Nucleus accumbens (tissue), 56 donors: ENCODE measurements at places on chromosomes 3 and 15.
A peak's percentile ranks its signal among the peaks of the same experiment; 100 is the strongest.

- no peak for DNase-seq
These were observed 363.4 kb downstream of the LRTM1 start for GRCh38 chr3:54564374-54564925.

DNA sequence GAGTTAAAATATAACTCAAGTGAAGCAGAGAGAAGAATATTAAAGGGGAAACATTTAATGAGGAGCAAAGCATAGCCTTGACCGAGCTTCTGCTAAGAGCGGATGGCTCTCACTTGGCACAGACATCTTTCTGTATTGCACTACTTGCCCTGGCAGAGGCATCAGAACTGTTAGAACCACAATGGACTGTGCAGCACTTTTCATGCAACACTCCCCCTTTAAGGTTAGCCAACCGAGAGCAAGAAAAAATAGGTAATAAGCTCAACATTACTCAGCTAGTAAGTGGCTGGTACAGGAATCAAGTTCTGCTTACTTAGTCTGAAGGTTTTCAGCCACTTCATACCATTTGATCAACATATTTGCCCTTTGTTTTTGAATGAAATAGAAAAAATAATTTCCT is 33.7 kb downstream of the CRTC3 start:
- DNase-seq: no peak

DNA sequence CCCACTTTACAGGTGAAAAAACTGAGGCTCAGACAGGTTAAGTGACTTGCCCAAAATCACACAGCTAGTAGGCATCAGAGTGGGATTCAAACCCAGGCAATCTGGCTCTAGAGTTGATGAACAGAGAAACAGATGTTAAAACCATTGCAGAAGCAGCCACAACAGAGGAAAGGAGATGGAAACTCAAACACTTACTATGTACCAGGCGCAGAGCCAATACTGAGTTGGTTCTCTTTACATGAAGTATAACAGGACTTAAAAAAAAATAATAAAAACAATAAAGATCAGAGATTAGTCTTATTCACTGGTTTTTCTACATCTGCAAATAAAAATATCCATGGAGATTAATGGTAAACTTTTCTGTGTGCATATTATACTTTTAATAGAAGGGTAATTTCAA is 84.9 kb upstream of the SPATA12 start:
- no peak for DNase-seq

GRCh38 chr15:89243046-89243690 is 611 bp upstream of the FANCI start:
- DNase-seq: no peak

GRCh38 chr3:63364910-63365309 is 86.8 kb downstream of the SYNPR start:
- DNase-seq: no peak

GRCh38 chr15:91965501-91966193 is 112.1 kb downstream of the SLCO3A1 start:
- DNase-seq: peak; percentile 27

GRCh38 chr3:32428092-32429068 is 36.7 kb downstream of the CMTM7 start:
- no peak for DNase-seq

DNA sequence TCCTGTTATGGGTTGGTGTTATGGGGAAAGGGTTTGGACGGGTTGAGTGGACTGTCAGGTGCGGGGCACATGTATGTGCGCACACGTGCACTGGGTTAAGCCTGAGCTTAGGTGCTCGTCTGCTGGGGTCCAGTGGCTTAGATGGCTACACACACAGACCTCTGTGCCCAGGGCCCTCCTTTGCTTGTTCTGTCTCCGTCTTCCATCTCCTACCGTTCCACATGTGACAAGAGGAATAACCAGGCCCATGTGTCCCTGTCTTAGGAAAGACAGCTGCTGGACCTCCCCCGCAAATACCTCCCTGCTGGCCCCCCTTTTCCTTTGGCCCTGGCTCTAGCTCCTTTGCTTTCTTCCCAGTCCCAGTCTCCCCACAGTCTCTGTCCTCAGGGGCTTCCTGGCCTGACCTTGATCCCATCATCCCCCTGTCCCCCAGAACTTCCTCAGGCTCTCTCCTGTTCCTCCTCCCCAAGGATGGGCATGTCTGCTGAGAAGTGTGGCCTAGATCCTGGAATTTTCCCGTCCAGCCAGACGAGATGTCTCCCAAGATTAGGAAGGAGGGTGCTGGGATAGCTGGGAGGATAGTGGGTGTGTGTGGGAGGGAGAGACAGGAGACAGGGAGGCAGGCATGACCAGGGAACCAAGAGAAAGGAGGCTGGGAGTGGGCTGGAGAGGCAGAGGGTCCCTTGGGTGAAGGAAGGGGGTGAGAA is 797 bp upstream of the THPO start:
- no peak for DNase-seq
